ENCODE measurements at places on chromosomes 7 and 10. TPM values are rescaled to one million over a fixed set of nuclear protein-coding genes. Genes with fewer than 3 reads are reported as not detected.

The GHRHR gene
- 2.8 TPM for total RNA-seq

The ANTXRL gene
- not detected for total RNA-seq

The ADK gene
- 54.7 TPM for total RNA-seq

The PFKP gene
- 130 TPM for total RNA-seq

The PNLIPRP2 gene
- not detected for total RNA-seq

The HHEX gene
- total RNA-seq, result 2.8 TPM

The PHYH gene
- total RNA-seq, result 23.3 TPM

The HMX2 gene
- total RNA-seq, result 0.92 TPM

The OR6V1 gene
- total RNA-seq, result not detected

The SPAM1 gene
- not detected for total RNA-seq

The CPVL gene
- 14.1 TPM for total RNA-seq

The ACHE gene
- 73.4 TPM for total RNA-seq

The LIPF gene
- not detected for total RNA-seq

Data from diencephalon (tissue), 1 donor.